Activated T-helper 1 cell treated with anti-CD3 and anti-CD28 coated beads, Interleukin-12 subunit alpha, Interleukin-12 subunit beta, Interleukin-2, Interleukin-4 antibody, amounts not matched to agents 30 ng/mL and 10 ng/mL and 1 ng/mL, durations not matched to agents 14 hours and 24 hours and 36 hours (primary cell): ENCODE measurements at places on chromosomes 13 and 19. TPM values are rescaled to one million over a fixed set of nuclear protein-coding genes. Genes with fewer than 3 reads are reported as not detected.

DNA sequence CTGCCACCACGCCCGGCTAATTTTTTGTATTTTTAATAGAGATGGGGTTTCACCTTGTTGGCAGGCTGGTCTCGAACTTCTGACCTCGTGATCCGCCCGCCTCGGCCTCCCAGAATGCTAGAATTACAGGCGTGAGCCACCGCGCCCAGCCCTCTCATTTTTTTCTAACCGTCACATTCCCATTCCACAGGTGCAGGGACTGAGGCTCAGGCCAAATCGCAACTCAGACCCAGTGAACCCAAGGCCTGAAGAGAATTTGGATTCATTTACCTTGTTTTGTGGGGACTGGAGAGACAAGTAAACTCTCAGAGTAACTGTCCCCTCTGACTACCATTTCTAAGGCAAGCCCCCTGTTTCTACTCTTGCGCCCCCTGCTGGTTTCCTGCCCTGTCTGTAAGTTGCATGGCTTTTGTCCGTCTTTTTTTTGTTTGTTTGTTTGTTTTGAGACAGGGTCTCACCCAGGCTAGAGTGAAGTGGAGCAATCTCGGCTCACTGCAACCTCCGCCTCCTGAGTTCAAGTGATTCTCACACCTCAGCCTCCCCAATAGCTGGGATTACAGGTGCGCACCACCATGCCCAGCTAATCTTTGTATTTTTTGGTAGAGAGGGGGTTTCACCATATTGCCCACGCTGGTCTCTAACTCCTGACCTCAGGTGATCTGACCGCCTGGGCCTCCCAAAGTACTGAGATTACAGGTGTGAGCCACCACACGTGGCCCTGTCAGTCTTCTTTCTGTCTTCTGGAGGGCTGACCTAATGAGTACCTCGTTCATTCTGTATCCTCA, 2.3 kb upstream of the STRN4 start:
- peak; percentile 61 for DNase-seq

DNA sequence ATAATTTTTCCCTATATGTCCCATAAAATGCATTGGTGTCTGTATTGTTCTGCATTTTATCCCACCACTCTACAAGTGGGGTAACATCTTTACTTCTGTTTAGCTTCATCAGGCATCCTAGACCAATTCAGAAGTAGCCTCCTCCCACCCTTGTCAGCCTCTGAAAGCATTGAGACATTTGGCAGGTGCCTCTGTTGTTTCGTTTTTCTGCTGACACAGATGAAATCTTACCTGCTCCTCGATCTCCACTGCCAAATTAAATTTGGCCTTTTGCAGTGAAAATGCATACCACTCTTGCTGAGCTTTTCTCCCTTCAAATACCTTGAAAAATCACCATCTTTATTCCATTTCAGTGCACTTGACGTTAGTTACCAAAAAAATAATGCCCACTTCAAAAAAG, 83.5 kb upstream of the STARD13 start:
- no peak for DNase-seq

GRCh38 chr13:72384879-72385278, 342.6 kb downstream of the MZT1 start:
- DNase-seq = no peak

- no peak for DNase-seq
Measured at GRCh38 chr19:45350477-45351058, 10.0 kb downstream of the KLC3 start.

- no peak for DNase-seq
Measured at GRCh38 chr13:62433660-62434059, 1018.0 kb upstream of the PCDH20 start.

DNA sequence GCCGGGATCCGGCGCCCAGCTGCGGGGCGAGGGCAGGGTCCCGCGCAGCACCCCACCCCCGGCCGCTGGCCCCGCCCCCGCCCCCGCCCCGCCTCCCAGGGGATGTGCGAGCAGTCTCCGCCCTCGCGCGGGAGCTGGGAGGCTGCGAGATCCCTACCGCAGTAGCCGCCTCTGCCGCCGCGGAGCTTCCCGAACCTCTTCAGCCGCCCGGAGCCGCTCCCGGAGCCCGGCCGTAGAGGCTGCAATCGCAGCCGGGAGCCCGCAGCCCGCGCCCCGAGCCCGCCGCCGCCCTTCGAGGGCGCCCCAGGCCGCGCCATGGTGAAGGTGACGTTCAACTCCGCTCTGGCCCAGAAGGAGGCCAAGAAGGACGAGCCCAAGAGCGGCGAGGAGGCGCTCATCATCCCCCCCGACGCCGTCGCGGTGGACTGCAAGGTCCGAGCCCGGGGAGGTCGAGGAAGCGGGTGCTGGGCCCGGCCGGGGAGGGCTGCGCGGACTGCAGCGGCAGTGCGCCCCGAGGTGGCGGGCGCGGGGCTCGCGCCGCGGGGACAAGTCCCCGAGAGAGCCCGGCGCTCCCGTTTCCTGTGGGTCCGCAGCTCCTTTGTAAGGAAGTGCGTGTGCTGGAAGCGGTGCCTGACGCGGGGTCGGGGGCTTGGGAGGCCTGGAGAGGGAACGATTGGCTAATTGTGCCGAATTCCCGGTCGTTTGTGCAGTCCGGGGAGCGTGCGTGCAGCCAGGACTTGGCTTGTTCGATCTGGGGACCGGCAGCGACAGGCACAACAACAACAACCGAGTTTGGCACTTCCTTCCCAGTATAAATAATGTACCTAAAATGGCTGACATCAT, at the start of gene ITM2B:
TSS of gene ITM2B (plus strand) at position 161 of the 843 bp plus-strand sequence. CDS start at position 316, 155 bp downstream.
- DNase-seq = peak; percentile 49

The GJA3 gene
- total RNA-seq = not detected in 2 replicates

The PLA2G4C gene
- total RNA-seq = 12.2 and 12.7 TPM in 2 replicates

The RASAL3 gene
- total RNA-seq = 130 and 132 TPM in 2 replicates

The BAX gene
- 292 and 295 TPM in 2 replicates for total RNA-seq
